RPMI8226 (cell line): ENCODE measurements at places on chromosomes 6 and 20.

DNA sequence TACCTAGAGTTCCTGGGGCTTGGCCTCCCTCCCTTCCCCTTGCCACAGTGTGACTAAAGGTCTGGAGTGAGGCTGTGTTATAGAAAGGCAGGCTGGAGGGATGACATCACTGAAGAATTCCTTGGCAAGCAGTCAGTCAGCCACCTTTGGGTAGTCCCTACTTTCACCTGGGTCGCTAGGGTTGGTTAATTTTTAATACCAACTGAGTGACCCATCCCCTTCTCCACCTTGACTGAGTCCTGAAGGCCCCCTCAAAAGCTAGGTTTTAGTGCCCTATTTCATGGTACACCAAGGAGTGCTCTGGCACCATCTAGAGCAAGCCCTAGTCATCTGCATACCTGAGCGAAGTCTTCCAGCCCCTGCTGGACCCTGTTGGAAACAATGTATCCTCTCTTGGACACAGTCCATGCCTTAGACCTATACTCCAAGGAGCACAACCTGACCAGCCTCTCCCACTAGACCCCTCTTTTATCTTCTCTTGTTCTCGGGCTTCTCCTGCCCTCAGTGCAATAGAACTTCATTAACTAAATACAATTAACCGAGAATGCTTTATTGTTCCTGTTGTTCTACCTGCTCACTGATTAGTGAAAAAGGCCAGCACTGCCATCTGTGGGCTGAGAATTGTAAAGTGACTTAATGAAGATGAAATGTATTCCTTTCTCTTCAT, 44.6 kb downstream of the RIN2 start:
- peak; percentile 42 for DNase-seq

GRCh38 chr20:59117526-59117925, 46.1 kb upstream of the ZNF831 start:
- DNase-seq, result no peak

GRCh38 chr20:7908905-7909304, 31.4 kb downstream of the HAO1 start:
- DNase-seq, result no peak

- DNase-seq, result no peak
Observed at GRCh38 chr6:130559166-130559565, 193.3 kb downstream of the TMEM200A start.

DNA sequence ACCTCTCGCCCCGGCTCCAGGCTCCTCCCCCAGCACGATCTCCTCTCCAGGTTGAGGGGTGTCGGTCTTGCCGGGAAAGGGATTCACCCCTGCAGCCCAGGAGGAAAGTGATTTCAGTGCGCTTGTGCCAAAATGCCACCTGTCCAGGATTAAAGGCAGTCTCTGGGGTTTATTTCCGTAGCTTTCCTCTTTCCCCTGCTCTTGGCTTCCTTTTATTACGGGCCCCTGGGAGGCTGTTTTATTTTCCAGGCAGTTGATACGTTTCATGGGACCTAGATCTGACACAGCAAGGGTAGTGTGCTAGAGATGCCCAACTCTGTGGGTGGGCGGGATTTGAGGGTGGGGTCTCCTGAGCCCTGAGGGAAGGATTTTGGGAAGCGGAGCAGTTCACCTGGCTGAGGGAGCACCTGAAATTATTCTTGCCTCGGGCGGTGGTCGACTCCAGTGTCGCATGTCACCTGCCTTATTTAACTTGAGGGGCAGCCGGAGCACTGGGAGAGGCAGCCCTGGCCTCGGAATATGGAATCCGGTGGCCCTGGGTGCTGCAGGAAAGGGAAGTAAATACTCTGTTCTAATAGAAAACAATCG, 9.5 kb upstream of the NKX2-2 start:
- no peak for DNase-seq

- DNase-seq, result peak; percentile 50
Observed at GRCh38 chr6:107822176-107823046, 1.7 kb downstream of the SCML4 start.

GRCh38 chr6:113824411-113824810, 32.7 kb upstream of the MARCKS start:
- DNase-seq, result no peak

DNA sequence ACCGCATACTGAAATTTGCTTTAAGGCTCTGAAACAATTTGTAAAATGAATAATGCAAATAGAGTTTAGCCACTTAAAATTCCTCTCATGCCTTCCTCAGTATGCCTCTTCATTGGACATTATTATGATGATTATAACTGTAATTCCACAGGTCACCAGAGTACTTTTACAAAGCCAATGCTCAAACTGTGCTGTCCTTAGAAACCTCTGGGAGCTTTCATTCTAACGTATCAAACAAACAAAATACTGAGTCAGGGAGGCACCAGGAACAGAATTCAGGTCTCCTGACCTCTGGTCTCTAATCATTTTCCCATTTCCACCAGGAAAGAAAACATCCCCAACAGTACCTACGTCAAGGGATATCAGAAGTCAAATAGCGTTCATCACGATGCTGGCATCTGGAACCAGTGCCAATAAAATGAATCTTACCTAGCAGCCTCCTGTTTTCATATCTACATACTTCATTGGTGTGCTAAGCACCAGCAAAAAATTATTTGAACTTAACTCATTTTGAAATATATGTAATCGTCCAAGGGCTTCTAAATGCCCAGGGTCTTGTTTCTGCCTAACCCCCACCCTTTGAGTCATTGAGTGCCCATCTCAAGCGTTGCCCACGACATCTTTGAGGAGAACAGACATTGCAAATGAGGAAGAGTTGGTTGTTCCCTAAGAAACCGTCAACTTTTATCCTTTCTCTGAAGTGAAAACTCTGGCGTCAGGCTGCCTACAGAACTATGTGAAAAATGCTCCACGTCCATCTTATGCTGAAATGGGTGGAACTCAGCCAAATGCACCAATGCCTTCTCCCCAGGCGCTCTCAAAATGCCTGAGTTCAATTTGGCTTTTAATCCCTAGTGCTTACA, 37.9 kb downstream of the NEDD9 start:
- DNase-seq, result no peak

DNA sequence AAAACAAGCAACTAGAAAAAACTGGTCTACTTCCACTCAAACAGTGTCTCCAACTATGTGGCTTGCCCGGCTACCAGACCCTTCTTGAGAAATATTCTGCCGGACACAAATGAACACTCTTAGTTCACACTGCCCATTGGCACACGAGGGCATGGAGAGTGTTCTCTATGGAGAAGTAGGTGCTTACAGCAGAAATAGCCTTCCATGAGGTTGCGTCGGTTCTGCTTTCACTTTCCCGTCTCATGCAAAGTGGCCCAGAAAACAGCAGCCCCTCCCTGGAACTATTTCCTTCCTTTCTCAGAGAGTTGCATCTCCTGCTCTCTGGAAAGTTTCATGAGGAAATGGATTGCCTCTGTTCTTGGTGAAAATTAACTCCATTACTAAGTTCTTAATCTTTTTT, 9.5 kb upstream of the HLA-DOA start:
- DNase-seq, result peak; percentile 63

- peak; percentile 83 for DNase-seq
Observed at GRCh38 chr6:157831424-157832249, 8.6 kb downstream of the SNX9 start.

DNA sequence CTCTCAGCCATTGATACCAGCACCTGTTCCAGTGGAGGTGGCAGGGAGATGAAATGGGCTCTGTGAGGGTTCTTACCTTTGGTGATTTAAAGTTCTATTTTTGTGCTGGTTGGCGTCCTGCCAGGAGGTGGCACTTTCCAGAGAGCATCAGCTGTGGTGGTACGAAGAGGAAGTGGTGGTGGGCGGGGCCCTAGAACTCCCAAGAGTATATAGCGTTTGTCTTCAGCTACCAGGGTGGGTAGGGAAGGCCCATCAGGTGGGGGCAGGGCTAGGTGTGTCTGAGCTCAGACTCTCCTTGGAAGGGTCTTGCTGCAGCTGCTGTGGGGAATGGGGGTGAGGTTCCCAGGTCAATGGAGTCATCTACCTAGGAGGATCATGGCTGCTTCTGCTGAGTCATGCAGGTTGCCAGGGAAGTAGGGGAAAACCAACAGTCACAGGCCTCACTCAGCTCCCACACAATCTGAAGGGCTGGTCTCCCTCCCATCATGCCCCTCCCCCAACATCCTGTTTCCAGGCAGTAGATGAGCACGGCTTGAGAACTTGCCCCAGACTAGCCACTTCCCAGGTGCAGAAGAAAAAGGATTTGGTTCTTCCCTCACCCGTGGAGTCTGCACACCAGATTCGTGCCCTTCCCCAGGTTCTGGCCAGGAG, 46.6 kb downstream of the MOXD1 start:
- DNase-seq, result peak; percentile 94

GRCh38 chr6:157246771-157247484, 76.4 kb downstream of the TMEM242 start:
- DNase-seq, result no peak

GRCh38 chr20:12395353-12395752, 477.7 kb downstream of the BTBD3 start:
- DNase-seq, result no peak

- no peak for DNase-seq
Observed at GRCh38 chr6:15304337-15305042, 58.6 kb downstream of the JARID2 start.

DNA sequence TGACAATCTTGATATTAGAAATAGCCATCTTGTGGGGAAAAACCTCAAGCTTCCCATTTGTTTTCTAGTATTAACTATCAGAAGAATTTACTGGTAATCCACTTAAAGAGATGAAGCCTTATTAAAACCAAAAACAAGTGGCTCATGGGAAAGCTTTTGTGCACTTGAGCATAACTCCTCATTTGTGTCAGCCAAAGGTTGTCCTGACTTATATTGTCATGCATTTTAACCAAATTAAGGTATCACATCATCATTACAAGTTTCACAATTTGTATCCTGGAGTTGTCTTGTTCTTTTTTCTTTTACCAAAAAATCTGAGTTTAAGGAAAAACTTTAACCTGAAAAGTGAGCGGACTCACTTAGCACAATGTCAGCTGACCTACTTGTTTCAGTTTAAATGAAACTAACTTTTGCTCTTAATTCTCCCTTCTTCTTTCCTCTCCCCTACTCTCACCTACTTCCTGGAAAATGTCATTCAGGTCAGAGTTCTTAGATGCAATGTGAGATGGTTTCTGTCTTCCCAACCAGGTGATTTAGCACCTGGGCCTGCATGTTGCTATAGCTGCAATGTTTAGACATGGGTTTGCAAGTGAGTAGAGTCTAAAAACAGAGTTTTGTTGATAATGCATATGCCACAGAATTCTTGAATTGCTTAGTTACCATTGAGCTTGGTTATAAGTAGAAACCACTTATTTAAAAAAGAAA, 82.8 kb downstream of the TNFAIP3 start:
- peak; percentile 67 for DNase-seq

DNA sequence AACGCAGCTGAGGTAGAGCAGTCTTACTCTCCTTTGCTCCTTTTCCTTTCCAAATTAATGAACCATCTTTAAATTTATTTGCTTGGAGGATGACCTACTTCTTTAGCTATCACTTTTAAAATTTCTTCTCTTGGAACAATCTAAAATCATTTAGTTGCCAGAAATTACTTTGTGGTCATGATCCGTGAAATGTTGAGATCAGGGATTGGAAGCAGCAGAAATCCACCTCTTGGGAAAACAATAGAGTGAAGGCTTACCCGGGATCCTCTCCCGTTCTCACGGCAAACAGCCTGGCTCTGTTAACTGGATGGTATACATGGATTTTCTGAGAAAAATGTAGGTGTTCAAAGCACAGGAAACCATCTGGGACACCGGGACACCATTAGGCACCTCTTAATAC, 7.7 kb downstream of the AKAP12 start:
- no peak for DNase-seq
